ENCODE measurements at places on chromosomes 6 and 20. TPM values are rescaled to one million over a fixed set of nuclear protein-coding genes. Genes with fewer than 3 reads are reported as not detected.

DNA sequence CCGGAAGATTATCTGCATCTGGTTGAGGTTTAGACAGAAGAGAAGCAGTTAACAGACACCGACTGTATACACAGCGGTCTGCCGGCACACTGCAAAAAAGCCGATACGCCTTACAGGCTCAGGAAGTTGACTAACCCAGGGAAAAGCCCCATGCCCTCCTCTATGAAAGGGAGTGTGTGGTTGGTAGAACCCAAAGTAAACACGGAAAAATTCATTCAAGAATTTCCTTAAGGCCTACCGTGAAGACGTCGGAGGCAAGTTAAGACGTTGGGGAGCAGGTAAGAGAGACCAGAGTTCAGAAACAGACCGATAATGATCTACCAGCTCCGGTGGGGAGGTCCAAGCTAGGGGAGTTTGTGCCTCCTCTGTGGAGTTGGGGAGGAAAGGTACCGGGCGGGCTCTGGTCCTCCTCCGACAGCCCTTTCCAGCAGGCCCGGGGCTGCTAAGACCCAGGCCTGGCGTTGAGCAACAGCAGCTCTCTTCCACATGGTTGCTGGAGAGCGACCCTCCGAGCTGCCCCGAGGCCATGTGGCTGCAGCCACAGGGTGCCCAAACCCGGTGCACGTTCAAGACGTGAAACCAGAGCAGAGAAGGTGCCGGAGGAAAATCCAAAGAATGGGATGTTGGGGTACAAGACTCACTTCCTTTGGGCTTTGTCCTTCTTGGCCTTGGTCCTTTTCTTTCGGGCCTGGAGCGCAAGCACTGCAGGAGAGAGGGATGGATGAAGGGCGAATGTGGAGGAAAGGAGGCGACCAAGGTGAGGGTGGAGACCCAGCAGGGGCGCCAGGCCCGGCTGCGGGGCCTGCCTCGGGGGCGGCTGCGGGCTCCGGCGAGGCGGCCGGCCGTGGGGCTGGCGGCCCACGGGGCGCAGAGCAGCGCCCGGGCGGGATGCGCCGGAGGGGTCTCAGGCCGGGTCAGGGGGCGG, 809 bp downstream of the SRPK1 start:
- DNase-seq, result peak; percentile 51

DNA sequence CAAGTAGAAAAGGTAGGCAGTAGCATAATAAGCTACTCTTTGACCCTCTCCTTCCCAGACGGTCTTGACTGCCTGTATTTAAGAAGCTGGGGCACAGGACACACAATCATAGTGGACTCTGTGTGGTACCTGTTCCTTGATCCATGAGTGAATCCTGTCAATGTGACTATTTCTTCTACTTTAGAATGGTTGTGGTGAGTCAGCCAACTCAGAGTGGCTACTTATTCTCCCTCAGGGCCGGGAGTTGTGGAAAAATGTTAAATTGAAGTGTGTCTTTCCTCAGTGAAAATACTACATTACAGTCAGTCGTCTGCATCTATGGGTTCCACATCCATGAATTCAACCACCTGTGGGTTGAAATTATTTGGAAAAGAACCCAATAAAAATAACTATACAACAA, 30.8 kb upstream of the PREP start:
- DNase-seq, result no peak

DNA sequence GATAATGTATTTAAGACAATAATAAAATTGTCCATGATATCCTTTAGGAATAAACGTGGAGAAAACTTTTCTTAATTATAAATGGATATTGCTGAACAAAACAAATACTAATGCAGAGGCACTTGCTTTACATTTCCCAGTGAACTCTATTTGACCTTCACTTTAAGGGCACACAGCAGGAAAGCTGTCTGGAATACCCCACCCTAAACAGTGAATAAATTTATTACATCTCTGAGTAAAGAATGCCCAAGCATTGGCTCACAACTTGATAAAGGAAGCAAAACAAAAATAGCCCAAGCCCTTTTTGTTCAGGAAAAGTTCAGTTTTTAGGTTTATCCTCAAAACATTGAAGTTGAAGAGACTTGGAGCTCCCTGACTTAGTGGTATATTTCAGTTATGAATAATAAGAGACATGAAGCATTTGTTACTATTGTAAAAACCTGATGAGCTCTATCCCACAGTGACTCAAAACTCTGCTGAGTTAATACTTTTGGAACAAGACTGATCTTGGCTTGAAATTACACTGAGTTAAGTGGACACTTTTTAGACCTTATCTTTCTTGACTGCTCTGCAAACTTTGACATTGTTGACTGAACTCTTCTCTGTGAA, 353.9 kb downstream of the BCKDHB start:
- no peak for DNase-seq

- no peak for DNase-seq
Observed at GRCh38 chr6:73349311-73349710, 4.8 kb downstream of the DPPA5 start.

DNA sequence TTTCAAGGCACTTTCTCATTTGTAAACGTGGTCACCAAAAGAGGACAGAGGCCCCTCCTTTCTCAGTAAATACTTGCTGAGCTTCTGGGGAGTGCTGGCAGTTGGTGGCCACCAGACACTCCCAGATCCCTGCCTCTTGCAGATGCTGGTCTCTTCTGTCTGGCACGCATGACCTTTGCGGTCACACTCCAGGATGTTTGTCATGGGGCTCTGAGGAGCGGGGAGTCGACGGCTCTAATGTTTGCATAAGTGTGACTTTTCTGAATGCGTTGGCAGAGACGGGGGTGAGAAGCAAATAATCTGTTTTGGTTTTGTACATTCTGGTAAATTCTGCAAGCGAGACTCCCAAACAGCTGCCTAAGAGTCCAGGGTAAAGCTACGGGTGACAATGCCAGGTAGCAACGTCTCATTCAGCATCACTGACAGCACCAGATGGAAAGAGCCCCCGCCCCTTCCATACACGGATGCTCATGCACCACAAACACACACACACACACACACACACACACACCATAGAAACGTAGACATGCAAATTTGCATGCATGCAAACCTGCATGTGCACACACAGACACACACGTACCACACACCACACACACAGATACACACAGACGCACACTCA, 101.1 kb downstream of the YTHDF1 start:
- peak; percentile 6 for DNase-seq

GRCh38 chr6:33846226-33846625, 42.4 kb upstream of the MLN start:
- no peak for DNase-seq

NNAT gene
- 1.2 TPM for polyA plus RNA-seq

DNA sequence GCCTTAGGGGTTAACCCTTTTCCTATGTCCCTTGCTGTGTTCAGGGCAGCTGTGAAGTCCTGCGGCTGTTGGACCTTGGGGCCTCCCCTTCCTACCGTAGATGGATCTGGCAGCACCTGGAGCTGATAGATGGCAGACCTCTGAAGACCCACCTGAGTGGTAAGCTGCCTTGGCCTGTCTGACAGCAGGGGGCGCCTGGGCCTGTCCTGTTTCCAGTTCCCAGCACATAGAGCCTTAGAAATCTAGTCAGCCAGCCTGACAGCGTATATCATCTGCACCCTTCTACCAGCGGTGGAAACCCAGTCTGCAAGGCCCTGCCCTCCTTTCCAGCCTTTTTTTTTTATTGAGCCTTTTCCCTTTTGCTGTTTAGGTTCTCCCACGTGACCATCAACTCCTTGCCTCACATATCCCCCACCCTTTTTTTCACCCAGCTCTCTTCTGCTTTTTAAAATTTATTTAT, 26.6 kb downstream of the CNBD2 start:
- peak; percentile 94 for DNase-seq

HSP90AB1 gene
- 586 TPM for polyA plus RNA-seq

- no peak for DNase-seq
Observed at GRCh38 chr20:57165427-57166004, 100.9 kb downstream of the BMP7 start.

TMEM74B gene
- 7.8 TPM for polyA plus RNA-seq

DNA sequence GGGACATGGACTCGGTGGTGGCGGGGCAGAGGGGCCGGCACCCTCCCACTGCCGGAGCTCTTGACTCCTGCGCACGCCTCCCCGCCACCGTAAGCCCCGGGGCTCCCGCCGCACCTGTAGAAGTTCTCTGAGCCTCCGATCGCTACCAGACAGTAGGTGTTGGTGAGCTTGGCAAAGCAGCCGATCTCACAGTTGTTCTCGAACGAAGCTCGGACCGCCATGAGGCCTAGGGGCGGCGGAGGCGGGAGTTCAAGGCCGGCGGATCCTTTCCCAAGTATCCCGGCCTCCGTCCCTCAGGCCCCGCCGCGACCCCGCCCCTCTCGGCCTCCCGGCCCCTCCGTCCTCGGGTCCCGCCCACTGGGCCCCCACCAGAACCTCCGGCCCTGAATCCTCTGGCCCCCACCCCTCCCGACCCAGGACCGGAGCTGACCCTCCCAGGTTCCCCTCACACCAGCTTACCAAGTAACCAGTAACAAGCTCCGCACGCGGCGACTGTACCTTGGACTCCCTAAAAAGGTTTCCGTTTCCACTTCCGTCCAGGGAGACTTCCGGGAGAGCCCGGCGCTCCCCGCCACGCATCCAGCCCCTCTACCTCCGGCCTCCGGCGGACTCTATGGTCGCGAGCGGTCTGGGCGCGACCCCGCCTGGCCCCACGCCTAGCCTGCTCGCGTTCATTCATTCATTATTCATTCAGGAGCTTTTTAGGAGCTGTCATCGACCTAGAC, at the start of gene EIF6:
TSS of gene EIF6 (minus strand) at position 506 of the 725 bp plus-strand sequence. CDS start at position 221, 285 bp downstream.
- DNase-seq, result peak; percentile 87

- no peak for DNase-seq
Observed at GRCh38 chr6:133774356-133774755, 114.6 kb upstream of the TCF21 start.

- DNase-seq, result peak; percentile 26
Observed at GRCh38 chr6:143743301-143744166, 65.8 kb downstream of the PHACTR2 start.

GRCh38 chr6:2998998-2999617, 586 bp upstream of the NQO2 start:
- no peak for DNase-seq

SLC17A9 gene
- 3.1 TPM for polyA plus RNA-seq

DNA sequence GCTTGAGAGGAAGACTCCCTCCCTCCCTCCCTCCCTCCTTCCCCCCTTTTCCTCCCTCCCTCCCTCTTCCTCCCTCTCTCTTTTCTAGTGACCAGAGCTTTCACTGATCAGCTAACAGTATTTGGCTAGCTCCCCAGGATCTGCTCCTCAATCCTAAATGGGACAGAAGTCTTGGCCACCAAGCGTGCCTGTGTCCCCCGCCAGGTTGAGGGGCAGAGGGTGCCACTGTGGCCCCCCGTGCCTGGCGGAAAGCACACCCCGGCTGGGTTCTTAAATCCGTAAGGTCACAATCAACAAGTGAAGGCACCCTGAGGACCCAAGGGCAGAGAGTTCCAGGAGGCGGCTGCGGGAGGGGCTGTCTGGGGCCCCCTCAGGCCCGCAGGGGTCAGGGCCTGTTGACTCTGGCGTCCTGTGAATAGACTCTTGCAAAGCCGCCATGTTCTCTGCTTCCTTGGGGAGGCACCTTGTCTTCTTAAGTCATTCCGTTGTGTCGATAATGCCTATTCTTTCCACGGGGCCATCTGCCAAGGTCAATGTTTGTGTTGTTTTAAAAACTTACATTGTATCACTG, 38.9 kb upstream of the STX16 start:
- peak; percentile 80 for DNase-seq

DNA sequence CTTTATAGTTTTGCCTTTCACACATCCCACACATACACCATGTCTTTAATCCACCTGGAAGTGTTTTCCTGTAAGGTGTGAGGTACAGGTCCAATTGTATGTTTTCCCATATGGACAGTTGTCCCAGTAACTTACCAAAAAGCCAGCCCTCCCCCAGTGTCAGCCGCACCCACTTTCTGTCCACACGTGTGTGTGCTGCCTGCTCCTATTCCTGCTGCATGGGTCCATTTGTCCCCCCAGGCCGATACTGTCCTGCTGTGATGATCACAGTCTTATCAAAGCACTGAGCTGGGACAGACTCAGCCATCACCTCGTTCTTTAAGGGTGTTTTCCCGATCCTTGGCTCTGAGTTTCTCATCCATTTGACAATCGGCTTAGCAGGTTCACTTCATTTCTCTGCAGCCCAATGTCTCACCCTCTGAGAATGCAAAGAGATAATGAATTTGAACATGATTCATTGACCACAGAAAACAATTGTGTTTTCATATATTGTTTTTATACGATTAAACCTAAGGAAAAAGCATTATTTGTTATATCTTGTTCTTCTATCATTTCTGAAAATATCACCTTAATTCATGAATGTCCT, 9.6 kb downstream of the VSX1 start:
- no peak for DNase-seq

- no peak for DNase-seq
Observed at GRCh38 chr6:45504947-45505346, 127.2 kb upstream of the SUPT3H start.

DNA sequence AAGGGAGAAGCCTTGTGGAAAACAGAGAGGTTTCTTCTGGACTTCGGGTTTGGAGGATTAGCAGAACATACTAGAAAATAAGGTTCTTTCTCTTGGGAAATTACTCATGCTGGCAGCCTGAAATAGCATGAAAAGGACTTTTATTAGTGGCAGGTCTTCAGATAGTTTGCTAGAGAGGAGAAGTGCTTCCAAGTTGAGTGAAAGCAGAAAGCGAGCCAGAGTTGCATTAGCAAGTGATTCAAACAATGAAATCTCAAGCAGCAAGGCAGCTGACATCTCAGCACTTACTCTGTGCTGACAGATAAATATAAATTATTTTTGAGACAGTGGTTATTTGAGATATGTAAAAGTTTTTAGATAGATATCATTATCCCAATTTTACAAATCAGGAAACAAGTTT, 91.9 kb downstream of the PLCB4 start:
- DNase-seq, result no peak

DNA sequence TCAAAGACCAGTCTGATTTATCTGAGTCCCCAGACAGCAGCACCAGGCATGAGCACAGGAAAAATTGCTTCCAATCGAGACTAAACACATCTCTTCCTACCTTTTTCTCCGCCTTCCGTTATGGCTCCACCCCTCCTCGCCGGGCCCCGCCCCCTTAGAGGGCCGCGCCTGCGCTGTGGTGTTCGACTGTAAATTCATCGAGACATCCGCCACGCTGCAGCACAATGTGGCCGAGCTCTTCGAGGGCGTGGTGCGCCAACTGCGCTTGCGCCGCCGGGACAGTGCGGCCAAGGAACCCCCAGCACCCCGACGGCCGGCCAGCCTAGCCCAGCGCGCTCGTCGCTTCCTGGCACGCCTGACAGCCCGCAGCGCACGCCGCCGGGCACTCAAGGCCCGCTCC, 8.9 kb downstream of the REM1 start:
- peak; percentile 47 for DNase-seq

TRIM26 gene
- 19.6 TPM for polyA plus RNA-seq
